ENCODE measurements at places on chromosomes 1 and 21.
A peak's percentile ranks its signal among the peaks of the same experiment; 100 is the strongest.

DNA sequence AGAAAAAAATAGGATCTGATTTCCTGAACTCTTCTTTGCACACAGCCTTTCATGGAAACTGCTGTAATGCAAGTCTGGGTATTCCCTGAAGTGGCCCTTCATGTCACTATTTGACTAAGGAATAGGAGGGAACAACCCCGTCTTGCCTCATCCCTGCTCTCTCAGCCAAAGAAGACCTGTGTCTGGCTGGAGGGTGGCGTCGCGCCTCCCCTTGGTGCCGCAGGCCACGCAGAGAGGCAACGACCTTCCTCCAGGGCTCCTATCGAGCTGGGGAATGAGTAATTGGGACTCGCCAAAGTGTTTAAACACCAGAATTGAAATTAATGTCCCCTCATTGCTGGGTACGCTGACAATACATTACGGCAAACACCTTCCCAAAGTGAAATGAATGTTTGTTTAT, 129.8 kb downstream of the PBX1 start:
- DNase-seq: no peak

GRCh38 chr1:68625624-68626023, 128.7 kb upstream of the DEPDC1 start:
- DNase-seq: no peak

DNA sequence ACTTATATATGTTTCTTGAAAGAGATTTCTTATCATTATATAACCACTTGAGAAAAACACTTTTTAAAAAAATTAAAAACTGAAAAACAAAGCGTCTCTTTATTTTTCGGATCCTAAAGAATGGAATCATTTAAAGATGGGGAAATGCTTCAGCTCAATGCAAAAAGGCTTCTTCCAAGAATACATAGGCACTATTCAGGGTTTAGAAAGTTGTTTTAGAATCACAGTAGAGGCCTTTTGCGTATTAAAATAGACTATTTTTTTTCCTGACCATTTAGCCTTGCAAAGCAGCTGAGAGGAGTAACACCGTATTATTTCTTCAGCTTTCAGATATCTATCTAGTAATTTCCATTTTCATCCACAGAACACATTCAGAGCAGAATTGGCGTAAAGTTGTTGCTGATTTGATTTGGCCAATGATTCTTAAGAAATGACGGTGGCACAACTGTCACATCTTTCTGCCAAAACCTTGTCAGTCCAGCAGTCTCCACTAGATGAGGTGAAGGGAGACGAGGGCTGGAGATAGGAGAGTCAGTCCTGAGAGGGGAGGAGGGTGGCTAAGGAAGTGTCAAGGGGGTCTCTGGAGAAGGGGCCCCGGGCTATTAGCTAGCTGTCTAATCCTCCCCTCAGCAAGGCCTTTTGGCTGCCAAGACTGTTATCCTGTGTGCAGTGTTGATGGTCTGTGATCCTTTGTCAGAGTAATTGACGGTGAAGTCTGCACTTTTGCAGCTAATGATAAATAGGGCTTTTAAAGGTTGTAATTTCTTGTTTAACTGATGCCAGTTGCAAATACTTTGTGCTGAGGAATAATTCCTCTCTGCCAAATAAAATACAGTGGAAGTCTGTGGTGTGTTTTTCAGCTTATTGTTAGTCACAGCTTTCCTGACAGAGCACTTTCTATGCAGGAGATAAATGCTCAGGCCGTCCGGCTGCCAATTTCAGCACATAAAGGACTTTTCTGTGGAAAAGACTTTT, 34.7 kb downstream of the PRRX1 start:
- no peak for DNase-seq

- DNase-seq: no peak
These were observed 29.3 kb upstream of the FASLG start for GRCh38 chr1:172629638-172630037.

DNA sequence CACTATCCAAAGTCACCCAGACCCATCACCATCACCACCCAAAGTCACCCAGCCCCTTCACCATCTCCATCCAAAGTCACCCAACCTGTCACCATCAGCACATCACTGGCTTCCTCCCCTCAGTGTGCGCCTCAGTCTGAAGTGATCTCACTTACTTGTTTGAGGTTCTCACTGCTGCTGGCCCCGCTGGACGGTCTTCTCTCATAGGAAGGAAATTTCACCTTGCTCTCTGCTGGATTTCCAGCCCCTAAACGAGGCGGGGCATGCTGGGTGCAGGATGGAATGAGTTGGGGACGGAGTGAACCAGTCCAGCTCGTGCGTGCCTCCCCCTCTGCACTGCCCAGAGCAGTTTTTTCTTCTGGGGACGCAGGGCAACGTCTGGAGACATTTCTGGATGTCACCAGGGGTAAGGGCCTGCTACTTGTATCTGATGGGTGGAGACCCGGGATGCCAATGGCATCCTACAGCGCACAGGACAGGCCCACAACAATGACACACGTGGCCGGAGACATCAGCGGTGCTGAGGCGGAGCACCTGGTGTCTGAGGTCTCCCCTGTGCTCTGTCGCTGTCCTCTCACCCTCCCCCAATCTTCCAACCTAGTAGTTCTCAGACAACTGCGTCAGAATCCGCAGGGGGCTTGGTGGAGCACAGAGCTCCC, 38.6 kb downstream of the PDE9A start:
- no peak for DNase-seq

DNA sequence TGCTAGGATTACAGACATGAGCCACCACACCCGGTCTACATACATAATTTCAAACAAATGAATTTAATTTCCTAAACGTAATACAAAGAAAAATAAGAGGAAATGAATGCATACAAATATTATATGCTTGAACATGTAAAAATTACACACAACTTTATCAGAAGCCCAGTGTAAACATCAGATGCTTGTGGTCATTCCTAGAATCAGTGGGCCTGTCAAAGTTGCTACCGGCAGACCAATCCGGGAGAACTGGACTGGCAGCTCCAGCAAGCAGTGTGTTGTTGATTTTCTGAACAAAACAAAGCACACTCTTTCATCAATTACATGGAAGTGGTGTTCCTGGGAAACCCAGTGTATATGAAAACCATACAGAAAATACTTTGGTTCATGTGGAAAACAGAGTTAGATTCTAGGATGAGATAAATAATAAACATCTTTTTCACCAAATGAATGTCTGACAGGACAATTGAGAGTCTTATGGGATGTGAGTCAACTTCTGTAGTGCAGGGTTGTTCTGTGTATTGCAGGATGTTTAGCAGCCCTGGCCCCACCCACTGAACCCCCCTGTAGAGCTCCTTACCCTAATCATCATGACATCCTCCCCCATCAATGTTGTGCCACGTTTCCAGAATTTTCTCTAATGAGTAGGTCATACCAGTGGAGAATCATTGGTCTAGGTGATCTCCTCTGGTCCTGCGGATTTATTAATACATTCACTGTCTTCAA, 33.8 kb downstream of the MFSD2A start:
- DNase-seq: no peak

GRCh38 chr1:2236695-2237677, 8.9 kb downstream of the SKI start:
- DNase-seq: no peak

DNA sequence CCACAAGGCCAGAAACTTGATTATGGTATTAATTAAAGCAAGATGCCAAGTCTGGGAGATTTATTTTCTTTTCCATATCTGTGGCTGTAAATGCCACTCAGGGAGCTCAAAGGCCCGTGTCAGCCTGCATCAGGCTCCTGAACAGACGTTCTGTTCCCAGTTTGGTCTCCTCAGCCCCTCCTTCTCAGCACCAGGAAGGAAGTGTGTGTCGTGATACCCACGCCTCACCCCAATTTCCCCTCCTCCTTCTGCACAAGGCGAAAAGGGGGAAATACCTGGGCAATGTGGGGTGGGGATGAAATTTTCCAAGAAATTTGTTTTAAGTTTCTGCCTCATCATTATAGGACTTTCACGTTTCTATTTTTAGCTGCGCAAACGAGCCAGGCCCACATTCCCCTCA, 112.0 kb downstream of the SYF2 start:
- no peak for DNase-seq

DNA sequence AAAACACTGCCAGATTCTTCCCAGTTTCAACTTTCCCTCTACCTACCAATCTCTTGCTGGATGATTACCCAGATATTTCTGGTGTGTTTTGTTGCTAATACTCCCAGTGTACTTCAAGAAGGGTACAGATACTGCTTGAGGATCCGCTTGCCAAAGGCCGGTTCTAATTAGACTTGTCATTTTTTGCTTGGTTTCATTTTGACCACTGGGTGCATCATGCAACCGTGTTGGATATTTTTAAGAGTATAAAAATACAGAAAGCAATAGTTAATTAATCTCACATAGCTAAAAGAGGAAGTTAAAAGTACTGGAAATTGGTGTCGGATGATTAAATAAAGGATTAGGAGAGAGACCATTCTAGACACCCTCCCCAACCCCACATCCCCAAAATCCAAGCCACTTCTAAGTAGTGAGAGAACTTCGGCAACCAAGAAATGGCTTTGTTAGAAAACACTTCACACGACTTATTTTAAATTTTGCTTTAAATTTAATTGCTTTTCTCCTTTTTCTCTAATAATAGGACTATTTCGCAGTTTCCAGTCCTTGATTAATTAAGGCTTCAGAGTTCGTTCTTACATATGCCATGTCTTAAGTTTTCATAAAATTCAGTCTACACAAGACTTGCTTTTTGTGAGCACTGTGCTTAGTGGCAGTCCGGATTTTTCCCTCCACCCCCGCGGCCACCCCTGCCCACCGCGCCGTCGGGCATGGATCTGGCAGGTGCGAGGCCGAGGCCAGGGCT, 2.5 kb upstream of the CDKN2C start:
- peak; percentile 11 for DNase-seq

- no peak for DNase-seq
These were observed 40.0 kb upstream of the APP start for GRCh38 chr21:26210614-26211013.

DNA sequence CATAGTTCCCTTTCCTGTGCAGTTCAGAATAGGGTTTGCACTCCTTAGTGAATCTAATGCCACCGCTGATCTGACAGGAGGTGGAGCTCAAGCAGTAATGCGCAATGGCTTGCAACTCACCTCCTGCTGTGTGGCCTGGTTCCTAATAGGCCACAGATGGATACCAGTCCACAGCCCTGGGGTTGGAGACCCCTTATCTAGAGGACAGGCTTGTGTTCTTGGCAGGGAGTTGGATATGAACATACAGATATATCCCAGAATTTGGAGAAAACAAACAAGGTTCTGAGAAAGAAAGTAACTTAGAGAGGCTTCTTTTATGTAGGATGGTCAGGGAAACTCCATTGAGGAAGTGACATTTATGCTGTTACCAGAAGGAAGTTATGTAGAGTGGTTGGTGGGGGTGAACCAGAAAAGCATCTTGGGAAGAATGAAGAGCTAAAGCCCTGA, 5.1 kb upstream of the PTPRC start:
- DNase-seq: no peak

DNA sequence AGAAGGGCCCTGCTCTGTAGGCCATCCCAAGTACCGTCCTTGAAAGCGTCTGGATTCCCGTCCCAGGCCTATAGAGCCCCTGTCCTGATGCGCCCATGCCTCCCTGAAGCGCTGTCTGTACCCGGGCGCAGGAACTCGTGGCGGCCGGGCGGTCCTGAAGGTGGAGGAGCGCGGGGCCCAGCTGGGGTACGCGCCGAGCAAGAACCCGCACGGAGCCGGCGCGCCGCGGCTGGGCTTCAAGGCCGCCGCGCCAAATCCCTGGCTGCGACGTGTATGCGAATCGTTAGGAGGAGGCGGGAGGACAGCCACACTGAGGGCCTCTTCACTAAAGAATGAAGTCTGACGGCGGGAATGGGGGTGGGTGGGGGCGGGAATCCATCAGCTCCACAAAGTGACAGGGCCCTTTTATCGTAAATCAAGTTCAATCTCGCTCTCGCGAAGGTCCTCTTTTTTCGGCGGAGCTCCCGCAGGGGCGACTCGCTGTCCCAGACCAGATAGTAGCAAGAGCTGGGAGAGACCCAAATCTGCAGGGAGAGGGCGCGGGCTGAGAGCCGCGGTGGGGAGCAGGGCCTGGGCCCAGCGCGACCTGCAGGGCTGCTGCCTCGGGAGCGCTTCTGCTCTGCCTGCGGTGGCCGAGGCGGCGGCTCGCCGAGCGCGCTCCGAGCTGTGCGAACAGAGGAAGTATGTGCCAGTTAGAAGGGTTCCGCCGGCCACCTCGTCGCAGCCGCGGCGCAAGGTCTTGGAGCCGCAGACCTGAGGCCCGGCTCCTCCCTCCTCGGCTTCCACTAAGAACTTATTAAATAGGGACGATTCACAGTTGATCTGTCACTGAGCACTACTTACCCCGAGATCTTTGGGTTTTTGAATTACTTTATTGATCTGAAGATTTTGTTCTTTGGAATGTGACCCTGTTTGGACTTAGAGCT, 10.4 kb downstream of the BARHL2 start:
- peak; percentile 30 for DNase-seq

- no peak for DNase-seq
These were observed 41.2 kb downstream of the TNR start for GRCh38 chr1:175702079-175702795.

DNA sequence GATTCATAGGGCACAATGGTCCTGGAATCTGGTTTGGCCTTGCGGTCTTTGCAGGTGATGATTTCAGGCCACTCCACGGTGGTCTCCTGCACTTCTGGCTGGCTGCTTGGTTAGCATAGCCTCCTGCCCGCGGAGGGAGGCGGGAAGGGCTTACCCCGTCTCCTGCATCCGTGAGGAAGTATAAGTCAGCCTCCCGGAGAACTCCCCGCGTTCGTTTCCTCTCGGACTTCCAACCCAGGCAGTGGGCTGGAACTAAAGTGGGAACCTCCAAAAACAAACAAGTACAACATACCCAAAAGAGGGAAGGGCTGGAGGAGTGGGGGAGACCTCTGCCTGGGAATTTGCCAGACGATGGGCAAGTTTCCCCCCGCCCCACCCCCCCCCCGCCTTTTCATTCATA, 939 bp upstream of the CCN1 start:
- DNase-seq: no peak

DNA sequence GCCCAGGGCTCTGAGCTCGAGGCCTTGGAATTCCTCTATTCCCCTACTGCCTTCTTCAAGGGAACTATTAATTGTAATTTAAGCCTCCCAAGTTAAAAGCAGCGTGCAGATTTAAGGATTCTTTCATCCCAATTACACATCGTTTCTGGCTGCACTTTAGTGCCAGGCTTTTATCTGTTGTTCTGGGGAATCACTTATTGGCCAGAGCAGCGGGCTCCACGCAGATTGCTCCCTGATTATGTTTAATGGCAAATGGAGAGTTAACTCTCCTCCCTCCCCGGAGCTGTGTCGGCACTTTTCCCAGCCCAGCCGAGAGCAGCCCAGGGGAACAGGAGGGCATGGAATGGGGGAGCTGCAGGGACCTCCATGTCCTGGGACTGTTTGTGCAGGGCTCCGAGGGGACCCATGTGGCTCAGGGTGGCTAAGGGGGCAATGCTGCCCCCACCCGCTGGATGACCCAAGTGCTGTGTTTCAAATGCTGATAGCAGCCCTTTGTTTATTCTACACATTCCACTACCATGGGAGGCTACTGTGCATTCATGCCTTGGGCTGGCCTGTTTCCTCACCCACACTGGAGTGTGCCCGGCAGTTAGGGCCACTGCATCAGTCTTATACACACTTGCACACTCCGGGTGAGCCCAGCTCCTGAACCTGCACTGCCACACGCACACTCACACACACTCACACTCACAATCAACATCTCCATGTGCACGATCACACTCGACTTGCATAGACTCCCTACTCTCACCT, 93.3 kb upstream of the POU3F1 start:
- no peak for DNase-seq

GRCh38 chr1:8133657-8134430, 107.7 kb upstream of the ERRFI1 start:
- no peak for DNase-seq
